ENCODE measurements at places on chromosomes 3 and 15. TPM values are rescaled to one million over a fixed set of nuclear protein-coding genes. Genes with fewer than 3 reads are reported as not detected.

The FOXL2 gene
- total RNA-seq: 0.26 TPM

The CORO2B gene
- under 0.01 TPM for total RNA-seq

The TLR9 gene
- total RNA-seq: not detected

The DLL4 gene
- total RNA-seq: not detected

The FAM107A gene
- not detected for total RNA-seq

The ZPLD1 gene
- total RNA-seq: 2.6 TPM

The TRIM42 gene
- not detected for total RNA-seq

The SYNPR gene
- not detected for total RNA-seq

The CHRNB4 gene
- not detected for total RNA-seq

The EXD1 gene
- under 0.01 TPM for total RNA-seq

The C2CD4B gene
- total RNA-seq: 0.26 TPM

The SPCS1 gene
- total RNA-seq: 51.1 TPM

The PATL2 gene
- 0.13 TPM for total RNA-seq

The CTXN2 gene
- total RNA-seq: not detected

The SH2D7 gene
- total RNA-seq: not detected

The CCR4 gene
- total RNA-seq: not detected

The POPDC2 gene
- total RNA-seq: 0.26 TPM

The CLRN1 gene
- total RNA-seq: not detected

The GOLGA8G gene
- total RNA-seq: not detected

The ROBO1 gene
- total RNA-seq: 66.6 TPM

The ATP8B4 gene
- total RNA-seq: 0.26 TPM

The CLDN1 gene
- 26.6 TPM for total RNA-seq

The CRYGS gene
- 0.79 TPM for total RNA-seq

The SERPINI2 gene
- not detected for total RNA-seq

The ZMAT3 gene
- total RNA-seq: 15.3 TPM

The PAQR5 gene
- 0.53 TPM for total RNA-seq

The UBA5 gene
- total RNA-seq: 29.3 TPM

The HTR3E gene
- not detected for total RNA-seq

The SLC26A6 gene
- 33.8 TPM for total RNA-seq

The EFCC1 gene
- not detected for total RNA-seq

The CD276 gene
- total RNA-seq: 14.5 TPM

The PXYLP1 gene
- total RNA-seq: 9.0 TPM

The WDR49 gene
- total RNA-seq: 1.1 TPM

The ZDHHC3 gene
- total RNA-seq: 62.1 TPM

The CCDC14 gene
- 17.1 TPM for total RNA-seq

The TIMP4 gene
- 2.6 TPM for total RNA-seq

The GLDN gene
- total RNA-seq: 0.13 TPM

The AGTR1 gene
- total RNA-seq: not detected

The FILIP1L gene
- total RNA-seq: 6.3 TPM

All from bronchial epithelial cell (primary cell).